ENCODE measurements at places on chromosomes 6 and 20.
A peak's percentile ranks its signal among the peaks of the same experiment; 100 is the strongest.

- DNase-seq: no peak
Measured at GRCh38 chr6:134368670-134369069, 50.8 kb upstream of the SGK1 start.

DNA sequence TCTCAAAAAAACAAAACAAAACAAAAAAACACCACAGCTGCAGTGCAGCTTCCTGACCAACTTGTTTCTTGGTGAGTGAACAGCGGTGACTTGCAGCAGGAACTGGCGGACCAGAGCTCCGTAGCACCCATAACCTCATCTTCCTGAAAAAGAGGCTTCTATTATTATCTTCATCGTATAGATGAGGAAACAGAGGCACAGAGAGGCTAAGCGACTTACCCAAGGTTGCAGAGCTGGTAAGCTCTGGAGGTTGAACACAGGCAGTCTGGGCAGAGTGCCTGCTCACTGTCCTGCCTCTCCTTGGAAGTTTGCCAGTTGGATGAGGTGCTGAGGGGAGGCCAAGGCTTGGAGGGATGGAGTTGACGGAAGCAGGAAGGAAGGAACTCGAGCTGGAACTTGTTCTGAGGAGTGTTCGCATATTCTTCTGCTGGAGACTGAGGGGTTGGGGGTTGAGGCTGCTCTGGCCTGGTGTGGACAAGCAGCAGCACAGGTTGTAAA is 47.9 kb upstream of the CCDC167 start:
- no peak for DNase-seq

GRCh38 chr20:48622421-48622820 is 205.4 kb downstream of the PREX1 start:
- DNase-seq: no peak

GRCh38 chr6:111750753-111751673 is 122.2 kb downstream of the FYN start:
- peak; percentile 41 for DNase-seq

DNA sequence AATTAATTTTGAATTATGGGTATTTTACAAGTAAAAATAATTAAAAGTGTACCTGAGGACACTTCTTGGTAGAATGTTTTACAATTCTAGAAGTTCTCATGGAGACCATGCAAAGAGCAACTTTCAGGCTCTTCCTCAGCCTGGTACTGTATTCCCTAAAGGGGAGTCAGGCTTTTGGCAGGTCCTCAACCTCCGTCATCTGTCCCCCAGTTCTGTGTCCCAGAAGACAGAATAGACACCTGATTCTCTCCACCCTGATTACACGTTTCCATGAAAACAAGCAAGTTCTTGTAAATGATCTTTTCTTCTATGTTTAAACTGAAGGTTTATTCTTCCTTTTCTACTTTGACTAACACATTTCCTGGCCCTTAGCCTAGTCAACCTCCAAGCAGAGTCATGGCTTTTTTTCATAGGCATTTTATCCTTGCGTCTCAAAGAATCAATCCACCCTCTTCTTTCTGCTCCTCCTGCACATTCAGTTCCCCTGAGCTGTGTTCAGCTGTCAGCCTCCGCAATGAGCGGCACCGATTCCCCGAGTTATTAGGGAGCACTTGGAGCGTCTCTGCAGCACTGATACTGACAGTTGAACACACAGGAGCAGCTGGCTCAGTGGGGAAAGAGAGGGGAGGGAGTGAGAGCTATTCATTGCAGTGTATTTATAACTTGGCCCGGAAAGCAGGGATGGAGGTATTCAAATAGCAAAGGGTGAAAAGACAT is 1082.4 kb upstream of the MAP3K7 start:
- DNase-seq: no peak
